ENCODE measurements at places on chromosomes 3 and 15. TPM values are rescaled to one million over a fixed set of nuclear protein-coding genes. Genes with fewer than 3 reads are reported as not detected.

Gene AAGAB
- 55.9 TPM for total RNA-seq

Gene GRAMD2A
- not detected for total RNA-seq

Gene WHAMM
- 4.5 TPM for total RNA-seq

Gene SUCNR1
- 0.09 TPM for total RNA-seq

Measured in K562 (cell line).